ENCODE measurements at places on chromosomes 16 and 17.

DNA sequence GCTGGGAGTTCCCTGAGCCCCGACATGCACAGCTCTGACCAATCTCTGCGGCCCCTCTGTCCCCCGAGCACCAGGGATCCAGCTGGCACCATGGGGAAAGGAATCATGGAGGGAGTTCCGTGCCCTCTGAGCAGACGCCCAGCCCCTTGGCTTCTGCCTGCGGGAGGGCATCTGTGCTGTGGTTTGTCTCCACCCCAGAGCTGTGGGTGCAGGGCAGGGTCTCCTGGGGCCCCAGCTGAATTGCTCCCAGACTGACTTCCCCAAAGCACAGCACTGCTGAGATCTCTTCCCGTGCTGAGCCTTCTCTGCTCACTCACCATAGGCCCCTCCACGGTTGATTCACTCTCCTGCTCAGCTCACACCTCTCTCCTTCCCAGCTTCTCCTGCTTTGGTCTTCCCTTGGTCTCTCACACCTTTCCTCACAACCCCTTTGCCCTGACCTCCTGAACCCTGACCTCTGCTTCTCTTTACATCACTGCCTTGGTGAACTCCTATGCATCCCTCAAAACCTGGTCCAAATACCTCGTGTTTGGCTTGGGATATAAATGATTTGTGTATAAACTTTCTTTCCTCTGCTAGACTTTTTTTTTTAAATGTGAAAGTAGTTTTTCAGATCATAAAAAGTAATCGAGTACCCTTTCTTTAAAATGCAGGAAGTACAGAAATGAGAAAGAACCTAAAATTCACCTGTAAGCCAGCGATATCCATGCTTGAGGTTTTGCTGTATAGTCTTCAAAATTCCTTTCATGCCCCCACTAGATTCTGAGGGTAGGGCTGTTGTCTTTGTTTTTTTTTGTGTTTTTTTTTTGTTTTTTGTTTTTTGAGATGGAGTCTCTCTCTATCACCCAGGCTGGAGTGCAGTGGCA lies 265.3 kb downstream of the SEC14L1 start:
- peak; percentile 19 for DNase-seq

- DNase-seq, result peak; percentile 68
Measured at GRCh38 chr16:997440-998051, 16.0 kb downstream of the SOX8 start.

GRCh38 chr17:381516-381915 lies 28.9 kb upstream of the RPH3AL start:
- DNase-seq, result no peak

- DNase-seq, result no peak
Measured at GRCh38 chr16:84143784-84144199, 1.2 kb downstream of the HSDL1 start.

DNA sequence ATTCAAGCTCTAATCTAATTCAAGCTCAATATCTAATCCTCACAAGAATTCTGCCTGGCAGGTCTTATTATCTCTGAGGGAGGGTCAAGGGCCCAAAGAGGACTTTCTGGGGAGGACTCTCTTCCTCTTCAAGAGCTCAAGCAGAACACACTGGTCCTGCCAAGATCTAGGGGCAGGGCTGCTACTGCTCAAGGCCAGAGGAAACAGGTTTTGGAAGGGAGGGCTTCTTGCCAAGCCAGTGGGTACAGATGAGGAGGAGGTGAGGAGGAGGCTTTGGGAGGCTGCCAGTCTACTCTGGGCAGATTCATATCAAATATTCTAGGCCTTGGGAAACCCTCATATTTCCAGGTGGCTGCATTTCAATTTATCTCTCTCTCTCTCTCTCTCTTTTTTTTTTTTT lies 51.8 kb upstream of the IL34 start:
- no peak for DNase-seq

- DNase-seq, result no peak
Measured at GRCh38 chr17:13346996-13347762, 254.6 kb downstream of the HS3ST3A1 start.

- peak; percentile 44 for DNase-seq
Measured at GRCh38 chr16:71894229-71894920, 956 bp upstream of the IST1 start.

DNA sequence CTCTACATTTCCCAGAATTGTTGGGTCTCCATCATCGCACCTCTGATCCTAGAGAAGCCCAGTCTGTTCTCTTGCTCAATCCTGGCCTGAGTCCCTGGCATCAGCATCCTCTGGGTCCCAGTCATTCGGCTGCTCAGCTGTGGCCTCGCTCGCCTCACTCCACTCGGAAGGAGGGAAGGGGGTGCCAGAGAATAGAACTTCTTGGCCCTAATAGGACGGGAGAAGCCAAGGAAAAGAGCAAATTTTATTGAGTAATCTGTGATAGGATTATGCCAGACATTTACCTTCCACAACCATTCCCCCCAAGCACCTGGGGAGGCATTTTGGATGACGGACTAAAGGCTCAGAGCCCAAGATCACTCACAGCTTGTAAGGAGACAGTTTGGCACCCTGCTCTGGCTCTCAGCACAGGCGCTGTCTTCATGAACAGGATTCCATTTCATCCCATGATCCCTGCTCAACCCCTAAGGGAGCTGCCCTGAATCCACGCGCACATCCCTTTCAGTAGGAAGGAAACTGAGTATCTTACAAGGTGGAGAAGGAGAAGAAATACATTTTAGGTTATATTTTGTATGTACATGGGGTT lies 498 bp upstream of the CLEC10A start:
- no peak for DNase-seq

DNA sequence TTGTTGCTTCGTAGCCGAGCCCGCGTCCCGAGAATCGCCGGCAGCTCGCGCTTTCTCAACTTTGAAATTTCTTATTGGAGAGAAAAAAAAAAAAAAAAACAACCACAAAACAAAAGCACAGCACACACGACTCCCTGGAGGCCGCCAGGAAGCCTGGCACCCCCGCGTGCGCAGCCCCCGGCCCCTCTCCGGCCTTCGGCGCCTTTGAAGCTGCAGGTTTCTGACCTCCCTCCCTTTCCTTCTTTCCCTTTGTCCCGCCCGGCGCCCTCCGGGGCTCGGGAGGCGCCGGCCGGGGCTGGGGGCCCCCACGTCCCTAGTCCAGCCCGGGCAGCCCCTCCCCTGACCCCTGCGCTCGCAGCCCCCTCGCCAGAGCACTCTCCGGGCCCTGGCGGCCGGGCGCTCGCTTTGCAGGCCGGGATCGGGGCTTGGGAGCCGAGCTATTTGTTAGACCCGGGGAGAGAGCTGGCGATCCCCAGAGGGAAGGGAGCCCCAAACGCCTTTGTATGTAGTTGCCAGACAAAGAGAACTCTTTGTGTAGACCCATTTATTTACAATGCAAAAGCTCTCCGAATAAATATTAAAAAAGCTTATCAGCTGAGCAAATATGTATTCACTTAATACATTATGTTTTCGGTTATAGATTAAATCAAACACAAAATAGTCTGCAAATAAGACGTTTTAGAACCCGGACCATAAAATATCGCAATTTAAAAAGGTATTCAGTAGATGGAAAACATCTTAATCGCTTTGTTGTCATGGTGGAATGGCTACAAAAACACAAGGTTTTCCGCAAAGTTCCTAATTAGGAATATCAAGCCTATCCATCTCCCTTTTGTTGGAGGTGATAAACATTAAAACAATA lies 2.3 kb downstream of the BAHCC1 start:
- no peak for DNase-seq

DNA sequence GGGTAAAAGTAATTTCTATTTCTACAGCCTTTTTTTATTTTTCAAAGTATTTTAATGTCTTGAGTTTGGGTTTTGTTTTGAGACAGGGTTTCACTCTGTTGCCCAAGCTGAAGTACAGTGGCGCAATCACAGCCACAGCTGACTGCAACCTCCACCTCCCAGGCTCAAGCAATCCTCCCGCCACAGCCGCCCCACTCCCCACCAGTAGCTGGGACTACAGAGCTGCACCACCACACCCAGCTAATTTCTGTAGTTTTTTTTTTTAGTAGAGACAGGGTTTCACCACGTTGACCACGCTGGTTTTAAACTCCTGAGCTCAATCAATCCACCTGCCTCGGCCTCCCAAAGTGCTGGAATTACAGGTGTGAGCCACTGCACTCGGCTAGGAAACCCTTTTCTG lies 44.0 kb downstream of the TUBD1 start:
- no peak for DNase-seq

DNA sequence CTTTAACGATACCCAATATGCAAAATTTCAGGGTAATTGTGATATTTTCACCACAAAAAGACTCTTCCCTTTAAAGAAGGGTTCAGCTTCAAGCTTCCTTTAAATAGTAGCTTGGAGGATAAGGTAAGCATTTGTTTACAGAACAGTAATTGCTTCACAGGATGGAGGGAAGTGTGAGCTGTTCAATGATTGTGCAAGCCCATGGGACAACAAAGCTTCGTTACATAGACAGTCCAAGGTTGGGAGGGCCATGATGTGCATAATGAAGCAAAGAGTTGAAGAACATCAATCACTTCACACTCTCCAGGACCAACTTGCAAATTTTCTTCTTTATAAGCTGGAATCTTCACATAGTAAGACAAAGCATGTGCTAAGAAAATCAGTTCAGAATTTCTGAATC lies 145.0 kb upstream of the ASIC2 start:
- DNase-seq, result no peak

DNA sequence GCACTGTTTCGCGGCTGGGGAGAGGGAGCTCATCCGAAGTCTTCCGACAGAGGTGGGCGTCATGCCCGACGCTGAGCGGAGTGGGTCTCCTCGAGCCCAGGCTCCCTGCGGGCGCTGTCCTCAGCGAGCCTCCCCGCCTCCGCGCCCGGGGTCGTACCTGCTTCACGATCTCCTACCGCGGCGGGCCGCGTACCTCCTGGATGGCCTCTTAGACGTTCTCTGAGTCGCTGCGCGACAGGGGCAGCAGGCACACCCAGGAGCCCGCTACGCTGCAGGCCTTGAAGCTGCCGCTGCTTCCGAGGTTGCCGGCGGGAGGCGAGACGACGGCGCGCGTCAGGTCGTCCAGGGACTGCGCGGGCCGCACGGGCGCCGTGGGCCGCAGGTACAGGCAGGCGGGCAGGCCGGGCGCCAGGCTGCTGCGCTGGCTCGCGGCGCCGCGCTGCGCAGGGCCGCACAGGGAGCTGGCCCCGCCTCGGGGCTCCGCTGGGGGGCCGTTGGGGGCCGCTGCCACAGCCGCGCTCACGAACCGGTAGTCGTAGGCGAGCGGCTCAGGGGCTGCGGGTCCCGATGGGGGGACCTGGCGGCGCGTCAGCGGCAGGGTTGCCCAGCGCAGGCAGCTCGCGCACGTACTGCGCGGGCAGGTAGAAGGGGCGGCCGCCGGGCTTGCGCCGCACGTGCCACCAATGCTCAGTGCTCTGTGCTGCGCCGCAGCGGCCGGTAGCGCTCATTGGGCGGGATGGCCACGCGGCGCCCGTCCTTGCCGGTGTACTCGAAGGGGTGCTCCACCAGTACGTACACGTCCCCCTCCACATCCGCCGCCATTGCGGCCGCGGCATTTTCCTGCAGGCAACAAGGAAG lies 116.4 kb upstream of the SMURF2 start:
- no peak for DNase-seq

DNA sequence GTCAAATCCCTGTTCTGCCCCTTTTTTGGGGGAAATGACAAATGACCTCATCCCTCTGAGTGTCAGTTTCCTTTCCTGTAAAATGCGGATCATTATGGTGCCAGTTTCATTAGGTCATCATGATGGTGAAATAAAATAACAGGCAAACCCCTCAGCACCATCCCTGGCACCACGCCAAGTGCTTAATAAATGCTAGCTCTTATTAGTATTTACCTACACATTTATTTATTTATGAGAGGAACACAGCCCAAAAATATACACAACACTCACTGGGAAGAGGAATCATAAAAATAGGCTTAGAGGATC lies 28.6 kb upstream of the GPRC5B start:
- no peak for DNase-seq

GRCh38 chr16:35365675-35366074 lies 1906.3 kb downstream of the TP53TG3F start:
- DNase-seq, result no peak

DNA sequence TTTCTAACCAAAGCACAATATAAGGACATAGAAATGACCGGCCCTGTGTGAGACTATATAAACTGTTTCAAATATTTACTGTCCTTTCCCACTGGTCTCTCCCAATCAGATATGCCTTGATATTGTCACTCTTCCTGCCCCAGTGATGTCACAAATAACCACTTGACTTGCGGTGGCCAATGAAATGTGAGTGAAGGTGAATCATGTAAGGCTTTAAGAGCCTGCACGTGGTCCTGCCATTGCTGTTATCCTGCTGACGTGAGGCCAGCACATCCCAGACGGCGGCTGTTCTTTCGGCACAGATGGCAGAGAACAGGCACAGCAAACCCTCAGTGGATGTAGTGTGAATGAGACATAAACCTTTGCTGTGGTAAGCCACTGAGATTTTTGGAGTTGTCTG lies 5.4 kb upstream of the KLHL11 start:
- no peak for DNase-seq

- no peak for DNase-seq
Measured at GRCh38 chr17:82327289-82327688, 6.3 kb downstream of the SECTM1 start.

DNA sequence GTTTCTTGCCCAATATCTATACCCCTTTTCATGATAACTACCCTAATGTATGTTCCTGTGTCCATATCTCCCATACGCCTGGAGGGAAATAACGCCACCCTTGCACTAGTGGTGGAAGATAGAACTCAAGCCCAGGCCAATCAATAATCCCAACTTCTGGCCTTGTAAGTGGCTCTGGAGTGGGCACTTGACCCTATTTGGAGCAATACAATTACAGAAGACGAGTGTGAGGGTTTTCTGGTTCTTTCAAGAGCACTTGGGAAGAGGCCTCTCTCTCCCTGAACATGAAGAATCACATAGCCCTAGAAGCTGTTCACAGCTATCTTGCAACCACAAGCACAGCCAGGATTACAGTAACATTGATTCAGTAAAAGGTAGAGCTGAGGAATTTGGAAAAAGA lies 217.9 kb downstream of the RAB11FIP4 start:
- no peak for DNase-seq

DNA sequence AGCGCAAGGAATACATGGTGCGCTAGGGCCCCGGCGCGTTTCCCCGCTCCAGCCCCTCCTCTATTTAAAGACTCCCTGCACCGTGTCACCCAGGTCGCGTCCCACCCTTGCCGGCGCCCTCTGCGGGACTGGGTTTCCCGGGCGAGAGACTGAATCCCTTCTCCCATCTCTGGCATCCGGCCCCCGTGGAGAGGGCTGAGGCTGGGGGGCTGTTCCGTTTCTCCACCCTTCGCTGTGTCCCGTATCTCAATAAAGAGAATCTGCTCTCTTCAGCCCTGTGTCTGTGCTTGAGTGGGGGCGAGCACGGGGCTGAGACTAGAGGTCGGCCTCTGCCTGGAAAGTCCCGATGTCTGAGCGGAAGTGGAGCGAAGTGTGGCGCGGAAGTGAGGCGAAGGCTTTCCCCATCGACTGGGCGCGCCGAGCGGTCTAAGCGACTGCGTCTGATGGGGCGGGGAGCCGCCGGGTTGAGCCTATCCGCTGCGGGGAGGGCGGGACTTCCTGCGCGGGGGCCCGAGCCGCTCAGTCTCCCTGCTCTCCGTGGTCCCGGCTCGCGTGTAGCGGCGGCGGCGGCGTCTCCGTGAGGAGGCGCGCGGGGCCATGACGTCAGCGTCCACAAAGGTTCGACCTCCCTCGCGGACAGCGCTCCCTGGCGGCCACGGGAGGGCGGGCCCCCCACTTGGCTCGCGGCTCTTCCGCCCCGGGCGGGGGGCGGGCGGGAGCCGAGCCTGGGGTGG lies 2.0 kb downstream of the RNASEK start:
- peak; percentile 98 for DNase-seq
